AG04450 (cell line): ENCODE measurements at places on chromosomes 4 and X.

DNA sequence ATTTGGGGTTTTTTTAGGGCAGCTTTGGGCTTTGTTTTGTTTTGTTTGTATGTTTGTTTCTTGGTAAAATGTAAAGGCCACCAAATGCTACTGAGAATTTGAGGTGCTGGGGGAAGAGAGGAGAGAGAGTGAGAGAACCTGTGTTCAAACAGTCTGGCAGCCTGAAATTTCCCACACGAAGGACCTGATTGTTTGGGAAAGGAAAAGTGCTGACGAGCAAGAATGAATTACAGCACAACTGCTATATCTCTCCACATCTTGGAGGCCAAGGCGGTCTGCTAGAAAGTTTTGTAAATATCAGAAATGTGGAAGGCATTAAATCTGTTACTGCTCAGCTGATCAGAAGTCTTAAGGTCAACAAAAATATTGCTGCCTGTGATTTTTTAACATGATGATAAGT lies 170.5 kb downstream of the PALLD start:
- no peak for DNase-seq

- DNase-seq = no peak
These were observed 119.2 kb downstream of the EFNB1 start for GRCh38 chrX:68947882-68948605.

GRCh38 chrX:108292053-108292452 lies 146.2 kb downstream of the COL4A6 start:
- DNase-seq = no peak

GRCh38 chrX:16916561-16916960 lies 29.9 kb upstream of the REPS2 start:
- DNase-seq = no peak

DNA sequence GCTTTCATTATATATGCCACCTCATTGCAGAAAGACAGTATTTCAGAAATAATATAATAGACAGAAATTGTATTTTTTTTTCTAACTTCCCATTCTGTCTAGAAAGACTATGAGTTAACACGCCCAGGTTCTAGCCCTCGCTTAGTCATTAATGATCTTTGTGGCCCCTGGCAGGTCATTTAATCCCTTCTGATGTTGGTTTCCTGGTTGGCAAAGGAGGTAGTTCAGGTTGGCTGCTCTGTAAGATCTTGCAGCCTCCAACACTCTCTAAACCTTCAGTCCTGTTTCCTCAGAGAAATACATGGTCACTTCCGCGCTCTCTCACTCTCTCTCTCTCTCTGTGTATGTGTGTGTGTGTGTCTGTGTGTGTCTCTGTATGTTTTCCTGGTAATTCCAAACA lies 156.3 kb upstream of the NOCT start:
- DNase-seq = no peak

DNA sequence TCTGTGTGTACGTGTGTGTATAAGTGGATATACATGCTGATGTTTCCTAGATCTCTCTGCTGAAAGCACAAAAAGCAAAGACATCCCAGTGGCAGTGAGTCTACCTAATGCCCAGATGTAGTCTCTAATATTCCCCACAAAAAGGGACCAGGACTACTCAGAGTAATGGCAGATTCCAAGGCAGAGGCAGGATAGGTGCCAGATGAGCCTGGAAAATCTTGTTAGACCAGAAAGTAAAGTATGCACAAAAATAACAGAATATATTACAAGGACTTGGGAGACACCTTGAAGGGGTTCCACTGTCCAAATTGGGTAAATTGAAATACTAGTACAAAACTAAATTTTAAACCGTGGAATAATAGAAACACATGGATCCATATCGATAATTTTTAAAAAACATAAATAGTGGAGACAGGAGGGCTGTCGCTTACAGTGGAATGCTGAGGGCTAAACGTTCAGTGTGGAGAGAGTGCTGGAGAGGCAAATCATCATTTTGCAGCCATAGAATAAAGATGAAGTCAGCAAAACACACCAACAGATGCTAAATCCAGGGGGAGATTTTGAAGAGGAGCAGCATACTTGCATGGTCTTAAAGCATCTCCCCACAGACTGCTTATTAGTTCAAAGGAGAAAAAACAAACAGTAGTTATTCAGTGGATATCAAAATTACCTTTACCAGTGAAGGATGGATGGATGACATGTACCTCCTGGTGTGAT lies 123.4 kb upstream of the TSPAN5 start:
- no peak for DNase-seq

GRCh38 chr4:3790006-3790561 lies 23.9 kb downstream of the ADRA2C start:
- no peak for DNase-seq

- DNase-seq = no peak
These were observed 29.0 kb downstream of the OPRPN start for GRCh38 chr4:70426789-70427188.

- no peak for DNase-seq
These were observed 157.8 kb upstream of the TLL1 start for GRCh38 chr4:165715211-165715610.

GRCh38 chr4:41410049-41410448 lies 127.9 kb upstream of the LIMCH1 start:
- DNase-seq = no peak

DNA sequence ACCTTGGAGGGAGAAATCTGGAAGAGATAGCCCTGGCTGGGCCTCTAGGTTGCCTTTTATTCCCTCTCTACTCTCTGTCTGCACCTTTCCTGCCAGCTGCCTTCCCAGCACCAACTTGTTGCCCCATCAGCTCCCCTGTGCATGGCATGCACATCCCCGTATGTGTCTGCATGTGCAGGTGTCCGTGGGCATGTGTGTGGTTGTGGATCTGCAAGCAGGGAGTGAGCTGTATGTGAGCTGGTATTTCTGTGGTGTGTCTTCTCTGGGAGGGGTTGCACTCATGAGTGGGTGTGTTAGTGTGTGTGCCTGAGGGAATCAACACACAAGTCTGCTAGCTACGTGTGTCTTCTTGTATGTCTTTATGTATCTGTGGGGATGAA lies 9.9 kb downstream of the L1CAM start:
- no peak for DNase-seq
